ENCODE measurements at places on chromosomes 4 and X. TPM values are rescaled to one million over a fixed set of nuclear protein-coding genes. Genes with fewer than 3 reads are reported as not detected.

Gene RRAGB
- total RNA-seq = 6.0 TPM

Gene DGKK
- not detected for total RNA-seq

Gene HSFX3
- not detected for total RNA-seq

Gene LDOC1
- 11.6 TPM for total RNA-seq

Gene NDP
- not detected for total RNA-seq

Gene CT55
- not detected for total RNA-seq

Gene TAF1
- 16.4 TPM for total RNA-seq

Gene NR3C2
- not detected for total RNA-seq

Gene SSX4
- total RNA-seq = not detected

Gene FAM90A26
- total RNA-seq = not detected

Gene GPR173
- 0.08 TPM for total RNA-seq

Gene PDHA2
- total RNA-seq = not detected
